ENCODE measurements at places on chromosomes 1 and 21.

DNA sequence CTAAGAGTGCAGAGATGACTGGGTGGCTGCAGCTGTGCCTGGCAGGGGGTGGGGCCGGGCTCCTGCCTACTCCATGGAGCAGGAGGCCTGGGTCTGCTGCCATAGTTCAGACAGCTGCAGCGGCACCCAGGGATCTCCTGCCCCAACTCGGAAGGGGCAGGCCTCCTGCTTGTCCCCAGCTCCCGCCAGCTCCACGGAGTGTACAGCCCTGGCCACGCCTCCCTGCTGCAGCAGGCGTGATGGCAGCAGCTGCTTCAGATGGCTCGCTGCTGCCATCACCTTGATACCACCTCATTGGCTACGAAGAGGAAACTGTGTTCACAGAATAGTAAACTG lies 35.9 kb downstream of the ACTL8 start:
- DNase-seq: no peak

DNA sequence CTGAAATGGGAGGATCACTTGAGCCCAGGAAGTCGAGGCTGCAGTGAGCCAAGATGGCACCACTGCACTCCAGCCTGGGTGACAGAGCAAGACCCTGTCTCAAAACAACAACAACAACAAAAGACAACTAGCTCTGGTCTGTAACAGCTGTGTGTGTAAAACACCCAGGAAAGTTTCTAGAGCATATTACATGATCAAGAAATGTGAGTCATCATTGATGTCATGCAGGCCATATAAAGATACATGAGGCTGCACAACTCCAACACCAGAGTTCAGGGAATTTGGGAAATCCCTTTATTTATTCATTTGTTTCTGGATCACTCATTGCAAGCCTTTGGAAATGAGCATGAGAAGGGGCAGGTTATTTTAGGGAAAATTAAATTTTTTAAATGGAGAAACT lies 50.3 kb upstream of the CTPS1 start:
- no peak for DNase-seq

- no peak for DNase-seq
These were observed 180.0 kb downstream of the ETS2 start for GRCh38 chr21:38985568-38986378.

GRCh38 chr1:6104631-6105030 lies 58.9 kb downstream of the KCNAB2 start:
- no peak for DNase-seq

GRCh38 chr1:97849345-97850340 lies 71.2 kb downstream of the DPYD start:
- peak; percentile 4 for DNase-seq

DNA sequence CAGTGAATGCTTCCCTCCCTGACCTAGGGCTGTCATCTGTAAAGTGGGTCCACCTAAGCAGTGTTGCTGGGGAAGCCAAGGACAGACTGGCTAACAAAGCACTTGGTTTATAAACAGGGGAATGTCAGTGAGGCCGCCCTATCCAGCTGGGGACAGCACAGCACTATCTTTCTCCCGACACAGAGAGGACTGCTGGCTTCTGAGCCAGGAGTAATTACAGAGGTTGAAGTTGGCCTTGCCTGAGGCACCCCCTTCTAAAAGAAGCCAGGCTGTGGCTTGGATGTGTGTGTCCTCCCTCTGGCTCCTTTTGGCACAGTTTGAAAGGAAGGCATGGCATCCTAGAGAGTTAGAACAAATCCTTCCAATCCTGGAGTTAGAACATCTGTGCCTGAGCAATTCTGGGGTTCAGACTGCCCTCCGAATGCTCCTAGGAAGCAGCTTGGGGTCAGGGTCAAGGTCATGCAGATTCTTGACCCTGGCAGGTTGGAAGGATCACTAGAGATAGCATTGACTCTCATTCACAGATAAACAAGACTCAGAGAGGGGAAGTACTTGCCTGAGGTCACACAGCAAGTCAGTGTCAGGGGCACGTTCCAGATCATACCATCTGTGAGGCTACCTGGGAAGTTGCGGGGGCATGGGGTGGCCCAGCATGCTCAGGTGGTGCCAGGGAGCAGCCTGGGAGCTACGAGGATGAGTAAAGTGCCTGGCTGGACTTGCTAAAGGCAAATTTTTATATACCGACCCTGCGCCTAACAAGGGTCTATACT lies 1.3 kb upstream of the LDLRAP1 start:
- DNase-seq: no peak

DNA sequence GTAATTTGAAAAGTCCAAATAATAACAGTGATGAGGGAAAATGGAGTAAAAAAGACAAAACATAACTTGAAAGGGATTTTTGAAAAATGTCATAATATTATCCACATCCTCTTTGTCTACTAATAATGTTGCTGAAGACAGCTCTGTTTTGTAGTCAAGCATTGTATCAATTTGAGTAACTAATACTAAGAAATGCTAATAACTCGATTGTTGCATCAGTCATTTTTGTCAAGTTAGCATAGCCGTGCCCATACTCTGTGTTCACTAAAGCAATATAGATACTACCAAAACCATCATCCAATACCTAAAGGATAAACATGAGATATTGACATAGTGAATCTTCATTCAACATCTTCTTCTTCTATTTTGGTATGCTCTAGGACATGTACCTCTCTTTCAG lies 17.3 kb downstream of the PDC start:
- DNase-seq: no peak

DNA sequence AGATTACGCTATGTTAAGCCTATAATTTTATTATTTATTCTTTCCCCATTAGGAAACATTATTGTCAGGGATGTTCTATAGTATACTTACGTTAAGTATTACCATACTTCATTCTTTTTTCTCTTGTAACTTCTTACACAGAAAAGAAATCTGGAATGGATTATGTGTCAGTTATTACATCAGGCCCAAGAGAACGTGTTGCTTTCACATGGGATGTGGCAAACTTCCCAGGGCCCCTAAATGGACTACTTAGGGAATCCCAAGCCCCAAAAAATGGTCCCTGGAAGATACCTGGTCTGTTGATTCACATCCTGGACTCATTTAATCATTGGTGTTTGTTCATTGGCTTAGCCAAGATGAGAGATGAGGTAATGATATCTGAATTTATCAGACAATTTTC lies 249.8 kb downstream of the NRIP1 start:
- DNase-seq: no peak

- no peak for DNase-seq
These were observed 209.0 kb upstream of the SAMSN1 start for GRCh38 chr21:14755086-14755485.
